Hypothalamus (tissue), 51 donors: ENCODE measurements at places on chromosomes 4 and X.

DNA sequence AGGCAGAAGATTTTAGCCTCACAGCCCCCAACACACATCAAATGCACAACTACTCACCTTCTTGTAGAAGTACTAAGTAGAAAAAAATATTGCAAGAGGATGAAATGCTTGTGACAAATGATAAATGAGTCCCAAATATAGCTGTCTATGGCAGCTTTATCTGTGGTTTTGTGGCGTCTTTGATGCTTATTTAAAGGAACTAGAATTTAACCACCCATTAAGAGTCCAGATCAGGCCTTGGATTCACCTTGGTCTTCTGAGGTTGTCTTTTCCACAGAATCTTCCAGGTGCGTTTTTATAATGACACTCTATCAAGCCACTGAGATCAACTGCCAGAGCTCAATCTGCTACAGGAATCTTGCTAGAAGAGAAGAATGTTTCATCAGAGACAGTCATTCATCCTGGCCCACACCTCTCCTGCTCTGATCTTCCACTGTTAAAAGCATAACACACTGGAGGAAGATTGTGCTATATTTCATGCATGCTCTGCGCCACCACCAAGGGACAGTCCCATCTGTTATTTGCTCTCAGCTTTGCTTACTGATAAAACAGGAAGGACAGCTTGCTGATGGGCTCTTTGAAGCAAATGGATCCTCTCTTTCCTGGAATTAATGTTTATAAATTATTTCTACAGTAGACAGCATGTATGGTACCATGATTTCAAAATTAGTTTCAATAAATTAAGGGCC is 144.1 kb downstream of the SLC7A11 start:
- no peak for DNase-seq

DNA sequence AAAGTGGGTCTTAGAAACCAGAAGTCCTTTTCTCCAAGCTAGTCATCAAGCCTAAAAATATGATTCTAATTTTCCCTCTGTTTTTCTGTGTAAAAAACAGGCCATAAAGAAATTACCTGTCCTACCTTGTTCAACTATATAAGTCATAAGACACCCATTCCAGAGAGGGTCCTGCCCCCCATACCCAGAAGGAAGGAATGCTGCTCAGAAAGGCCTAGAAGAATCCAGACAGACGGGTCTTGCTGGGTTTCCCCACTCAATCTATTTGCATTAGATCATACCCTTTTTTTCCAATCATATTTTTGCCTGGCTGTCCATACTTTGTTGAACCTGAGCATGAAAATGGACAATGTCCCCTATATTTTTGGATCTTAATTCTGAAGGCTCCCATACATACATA is 16.3 kb upstream of the XAGE2 start:
- no peak for DNase-seq

DNA sequence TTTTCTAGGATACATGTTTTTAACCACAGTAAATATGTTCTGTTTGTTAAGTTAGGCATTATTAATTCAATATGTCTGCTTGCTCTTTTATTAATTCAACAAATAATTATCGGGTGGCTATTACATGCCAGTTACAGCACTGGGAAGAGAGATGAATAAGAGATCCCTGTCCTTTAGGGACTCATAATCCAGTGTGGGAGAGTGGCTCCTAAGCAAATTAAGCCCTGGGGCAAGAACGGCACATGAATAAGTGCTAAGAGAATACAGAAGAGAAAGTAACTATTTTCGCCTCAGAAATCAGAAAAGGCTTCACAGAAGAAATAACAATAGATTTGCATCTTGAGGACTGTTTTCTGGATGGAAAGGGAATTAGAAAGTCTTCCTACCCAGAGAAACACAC is 236.7 kb downstream of the NR3C2 start:
- DNase-seq: no peak

GRCh38 chrX:107146670-107147069 is 28.0 kb upstream of the RBM41 start:
- DNase-seq: no peak

DNA sequence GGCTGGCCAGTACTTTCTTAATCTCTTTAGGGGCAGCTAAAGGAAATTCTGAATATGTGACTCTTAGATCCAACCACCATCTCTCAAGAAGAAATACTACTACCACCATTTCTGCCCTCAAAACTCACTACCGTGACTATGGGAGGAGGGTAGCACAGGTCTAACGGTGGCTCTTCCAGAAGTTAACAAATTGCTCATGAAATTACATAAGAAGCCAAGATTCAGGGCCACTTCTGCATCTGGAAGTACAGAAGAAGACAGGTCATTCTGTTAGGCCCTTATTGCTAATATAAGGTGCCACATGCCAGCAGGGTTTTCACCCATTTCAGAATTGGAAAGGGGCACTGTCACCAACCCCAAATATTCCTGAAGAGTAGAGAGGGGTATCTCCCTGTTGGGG is 19.6 kb upstream of the NKRF start:
- no peak for DNase-seq

GRCh38 chr4:5750946-5751665 is 40.1 kb downstream of the EVC start:
- no peak for DNase-seq

DNA sequence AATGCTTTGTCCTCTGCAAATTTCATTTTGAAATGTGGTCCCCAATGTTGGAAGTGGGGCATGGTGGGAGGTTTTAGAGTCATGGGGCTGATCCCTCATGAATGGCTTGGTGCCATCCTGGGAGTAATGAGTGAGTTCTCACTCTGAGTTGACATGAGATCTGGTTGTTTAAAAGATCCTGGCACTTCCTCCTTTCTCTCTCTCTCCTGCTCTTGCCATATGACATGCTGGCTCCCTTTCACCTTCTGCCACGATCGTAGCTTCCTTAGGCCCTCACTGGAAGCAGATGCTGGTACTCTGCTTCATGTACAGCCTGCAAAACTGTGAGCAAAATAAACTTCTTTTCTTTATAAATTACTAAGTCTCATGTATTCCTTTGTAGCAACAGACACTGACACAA is 262.0 kb downstream of the IL15 start:
- DNase-seq: no peak

GRCh38 chrX:112211459-112211858 is 128.9 kb upstream of the TRPC5 start:
- DNase-seq: no peak

DNA sequence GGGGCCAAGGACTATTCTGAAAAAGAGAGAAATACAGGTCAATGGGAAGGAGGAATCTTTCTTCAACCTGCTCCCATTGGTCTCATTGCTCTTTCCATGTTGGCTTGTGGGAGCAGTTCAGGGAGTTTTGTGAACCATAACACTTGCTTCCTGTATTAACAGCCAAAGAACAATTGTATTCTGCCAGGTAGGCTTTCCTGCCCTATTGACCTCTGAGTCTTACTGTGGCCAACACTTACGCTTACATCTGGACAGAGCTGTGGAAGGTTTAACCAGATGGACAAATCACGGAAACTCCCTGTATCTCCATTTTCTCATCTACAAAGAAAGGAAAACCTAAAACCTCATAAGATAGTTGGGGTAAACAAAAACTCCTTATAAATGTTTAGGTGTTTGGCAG is 30.7 kb downstream of the MID1IP1 start:
- DNase-seq: no peak

DNA sequence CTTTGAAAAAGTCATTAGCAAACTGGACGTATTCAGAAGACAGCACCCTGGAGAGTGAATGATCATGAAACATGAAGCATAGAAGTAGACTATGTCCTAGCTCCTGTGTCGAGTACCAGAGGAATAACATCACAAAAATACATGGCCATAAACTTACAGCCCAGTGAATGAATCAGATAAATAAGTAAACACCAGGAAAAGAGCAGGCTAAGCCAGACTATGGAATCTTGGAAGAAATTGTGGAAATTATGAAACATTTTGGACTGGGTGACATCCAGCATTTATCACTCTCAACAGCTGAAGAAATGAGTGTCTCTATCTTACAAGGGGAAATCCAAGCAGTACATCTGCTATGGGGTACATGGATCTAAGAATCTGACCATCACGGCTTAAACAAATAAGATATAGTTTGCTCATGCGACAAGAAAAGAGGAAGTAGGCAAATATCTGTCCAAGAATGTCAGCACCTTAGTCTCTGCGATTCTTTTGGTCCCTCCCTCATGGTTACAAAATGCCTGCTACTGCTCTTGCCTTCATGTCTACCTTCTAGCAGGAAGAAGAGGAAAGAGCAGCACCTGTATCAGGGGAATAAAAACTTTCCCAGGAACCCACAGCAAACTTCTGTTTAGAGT is 481.5 kb downstream of the BCOR start:
- DNase-seq: no peak

DNA sequence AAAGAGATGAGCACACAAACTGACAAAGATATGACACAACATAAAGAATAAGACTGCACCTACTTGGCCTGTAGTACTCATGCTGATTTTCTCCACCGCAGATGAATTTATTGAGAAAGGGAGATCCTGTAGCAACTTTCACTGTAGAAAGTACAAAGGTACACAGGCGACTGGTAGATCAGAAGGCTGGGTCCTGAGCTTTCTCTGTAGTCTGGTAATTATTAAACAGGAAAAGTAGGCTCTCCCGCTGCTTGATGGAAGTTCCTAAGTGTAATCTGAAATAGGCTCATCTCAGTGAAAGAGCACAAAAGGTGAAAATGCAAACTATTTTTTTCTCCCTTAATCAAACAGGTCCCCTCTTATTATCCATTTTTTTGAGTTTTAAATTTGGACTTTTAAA is at the start of gene ADH6:
Gene ADH6, minus strand, starts transcription at position 175 of the 400 bp plus-strand sequence. Its CDS starts 94 bp downstream, at position 81.
- DNase-seq: no peak

DNA sequence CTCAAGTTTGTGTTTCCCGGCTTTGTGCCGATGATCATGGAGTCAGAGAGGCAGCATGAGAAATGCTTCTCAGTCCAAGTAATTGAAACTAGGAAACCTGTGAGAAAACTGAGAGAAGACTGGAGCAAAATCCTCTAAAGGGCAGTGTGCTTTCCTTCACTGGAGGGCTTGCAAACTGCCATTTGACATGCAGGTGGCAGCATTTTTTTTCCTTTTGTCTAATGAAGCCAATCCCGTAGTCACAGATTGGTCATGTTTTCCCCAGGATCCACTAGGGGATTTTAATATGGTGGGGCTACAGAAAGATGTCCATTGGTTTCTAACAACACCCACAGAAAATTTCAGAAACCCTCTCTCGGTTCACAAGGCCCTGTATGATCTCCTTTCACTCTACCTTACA is 117.4 kb upstream of the NUDT10 start:
- no peak for DNase-seq

DNA sequence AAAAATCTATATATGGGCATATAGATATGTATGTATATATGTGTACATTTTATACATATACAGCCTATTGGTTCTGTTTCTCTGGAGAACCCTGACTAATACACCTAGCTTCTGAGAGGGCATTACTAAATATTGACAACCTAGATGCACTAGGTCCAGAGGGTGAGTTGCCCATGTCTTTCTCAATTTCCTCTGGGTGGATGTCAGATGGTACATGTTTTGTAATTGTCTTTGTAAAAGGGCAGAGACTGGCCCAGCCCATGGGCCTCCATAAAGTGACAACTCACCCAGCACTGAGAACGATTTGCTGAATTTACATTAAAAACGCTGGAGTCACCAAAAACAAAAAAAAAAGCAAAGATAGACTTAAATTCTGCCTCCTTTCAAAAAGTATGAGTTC is 198.5 kb upstream of the FAM241A start:
- no peak for DNase-seq

DNA sequence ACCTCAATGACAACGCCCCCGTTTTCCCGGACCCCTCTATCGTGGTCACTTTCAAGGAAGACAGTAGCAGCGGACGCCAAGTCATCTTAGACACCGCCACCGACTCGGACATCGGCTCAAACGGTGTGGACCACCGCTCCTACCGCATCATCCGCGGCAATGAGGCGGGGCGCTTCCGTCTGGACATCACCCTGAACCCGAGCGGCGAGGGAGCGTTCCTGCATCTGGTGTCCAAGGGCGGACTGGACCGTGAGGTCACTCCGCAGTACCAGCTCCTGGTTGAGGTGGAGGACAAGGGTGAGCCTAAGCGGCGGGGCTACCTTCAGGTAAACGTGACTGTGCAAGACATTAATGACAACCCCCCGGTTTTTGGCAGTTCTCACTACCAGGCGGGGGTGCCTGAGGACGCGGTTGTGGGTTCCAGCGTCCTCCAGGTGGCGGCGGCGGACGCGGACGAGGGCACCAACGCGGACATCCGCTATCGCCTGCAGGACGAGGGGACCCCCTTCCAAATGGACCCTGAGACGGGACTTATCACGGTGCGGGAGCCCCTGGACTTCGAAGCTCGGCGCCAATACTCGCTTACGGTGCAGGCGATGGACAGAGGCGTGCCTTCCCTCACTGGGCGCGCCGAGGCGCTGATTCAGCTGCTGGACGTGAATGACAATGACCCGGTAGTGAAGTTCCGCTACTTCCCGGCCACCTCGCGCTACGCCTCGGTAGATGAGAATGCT is 2.2 kb downstream of the FAT4 start:
- DNase-seq: no peak

GRCh38 chr4:151045907-151046306 is 30.8 kb upstream of the LRBA start:
- DNase-seq: no peak
